AG09309 (cell line): ENCODE measurements at places on chromosomes 12 and 14.

- DNase-seq: no peak
These were observed 694 bp upstream of the DIABLO start for GRCh38 chr12:122226366-122227125.

- no peak for DNase-seq
These were observed 40.9 kb upstream of the FRMD6 start for GRCh38 chr14:51610771-51611170.

GRCh38 chr12:5269846-5270245, 162.1 kb upstream of the NTF3 start:
- DNase-seq: no peak

- no peak for DNase-seq
These were observed 53.6 kb upstream of the BCL11B start for GRCh38 chr14:99325591-99325990.

DNA sequence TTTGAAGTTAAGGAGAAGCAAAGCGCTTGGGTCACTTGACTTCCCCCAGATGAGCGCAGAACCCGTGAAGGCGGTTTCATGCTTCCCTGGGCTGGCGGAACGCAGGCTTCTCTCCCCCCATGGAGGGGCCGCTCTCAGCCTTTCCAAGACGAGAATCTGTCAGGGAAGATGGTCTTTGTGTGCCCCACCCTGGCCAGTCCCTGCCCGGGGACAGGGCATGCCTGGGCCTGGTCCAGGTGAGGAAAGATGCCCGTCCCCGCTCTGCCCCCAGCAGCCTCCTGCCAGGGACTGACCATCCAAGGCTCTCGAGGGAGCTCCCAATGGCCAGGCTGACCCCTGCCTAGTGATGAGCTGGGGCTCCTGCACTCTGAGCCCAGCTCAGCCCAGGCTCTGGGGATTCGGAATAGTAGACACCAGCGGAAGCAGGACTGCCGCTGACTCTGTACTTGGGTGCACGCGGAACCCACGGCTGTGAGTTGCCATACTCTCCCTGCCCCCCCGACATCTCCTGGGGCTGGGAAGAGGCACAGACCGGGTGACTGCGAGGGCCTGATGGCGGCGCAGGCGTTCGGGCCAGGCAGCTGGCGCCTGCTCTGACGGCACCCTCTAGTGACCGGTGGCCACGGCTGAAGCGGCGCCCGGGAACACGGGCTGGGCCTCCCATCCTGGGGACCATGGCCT, 142.2 kb upstream of the FKBP4 start:
- DNase-seq: no peak

GRCh38 chr12:76781321-76781720, 17.4 kb downstream of the ZDHHC17 start:
- no peak for DNase-seq

GRCh38 chr14:98544174-98544573, 727.8 kb downstream of the BCL11B start:
- no peak for DNase-seq
